Activated naive CD4-positive, alpha-beta T cell treated with anti-CD3 and anti-CD28 coated beads for 36 hours (primary cell): ENCODE measurements at places on chromosomes 1 and 21. TPM values are rescaled to one million over a fixed set of nuclear protein-coding genes. Genes with fewer than 3 reads are reported as not detected.

- H3K4me1 ChIP-seq, result peaks cover 50% of the 10 kb centered on the region
- no peak overlapping the region for H3K27ac ChIP-seq
- H3K27me3 ChIP-seq, result no peaks in the 10 kb centered on the region
- H3K4me3 ChIP-seq, result no peak overlapping the region
- DNase-seq, result no peak
Measured at GRCh38 chr21:34086887-34087306, 13.5 kb downstream of the MRPS6 start.

GRCh38 chr1:165851034-165851658, 23.7 kb downstream of the UCK2 start:
- H3K36me3 ChIP-seq, result peaks cover 11% of the 10 kb centered on the region
- DNase-seq, result no peak

DNA sequence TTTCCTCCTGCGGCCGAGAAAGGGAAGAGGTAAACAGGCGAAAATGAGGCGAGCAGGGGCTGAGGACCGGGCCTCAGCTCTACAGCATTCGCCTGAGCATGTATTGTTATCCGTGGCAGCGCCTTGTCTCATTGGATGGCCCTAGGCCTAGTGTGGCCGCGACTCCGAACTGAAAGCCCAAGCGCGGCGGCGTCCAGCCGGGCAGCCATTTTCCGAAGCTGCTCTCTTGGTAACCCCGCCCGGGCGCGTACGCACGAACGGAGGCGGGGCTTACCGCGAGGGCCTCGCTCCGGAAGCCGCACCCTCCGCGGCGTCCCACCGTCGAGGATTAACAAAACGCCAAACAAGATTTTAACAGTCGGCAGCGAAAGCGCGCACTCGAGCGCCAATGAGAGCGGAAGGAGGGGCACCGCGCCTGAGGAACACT, 797 bp upstream of the USP1 start:
- no peaks in the 10 kb centered on the region for H3K27me3 ChIP-seq
- no peak for DNase-seq
- H3K27ac ChIP-seq, result peak overlapping the region; percentile 99
- H3K4me3 ChIP-seq, result peak overlapping the region; percentile 82
- peaks cover 25% of the 10 kb centered on the region for H3K4me1 ChIP-seq

DNA sequence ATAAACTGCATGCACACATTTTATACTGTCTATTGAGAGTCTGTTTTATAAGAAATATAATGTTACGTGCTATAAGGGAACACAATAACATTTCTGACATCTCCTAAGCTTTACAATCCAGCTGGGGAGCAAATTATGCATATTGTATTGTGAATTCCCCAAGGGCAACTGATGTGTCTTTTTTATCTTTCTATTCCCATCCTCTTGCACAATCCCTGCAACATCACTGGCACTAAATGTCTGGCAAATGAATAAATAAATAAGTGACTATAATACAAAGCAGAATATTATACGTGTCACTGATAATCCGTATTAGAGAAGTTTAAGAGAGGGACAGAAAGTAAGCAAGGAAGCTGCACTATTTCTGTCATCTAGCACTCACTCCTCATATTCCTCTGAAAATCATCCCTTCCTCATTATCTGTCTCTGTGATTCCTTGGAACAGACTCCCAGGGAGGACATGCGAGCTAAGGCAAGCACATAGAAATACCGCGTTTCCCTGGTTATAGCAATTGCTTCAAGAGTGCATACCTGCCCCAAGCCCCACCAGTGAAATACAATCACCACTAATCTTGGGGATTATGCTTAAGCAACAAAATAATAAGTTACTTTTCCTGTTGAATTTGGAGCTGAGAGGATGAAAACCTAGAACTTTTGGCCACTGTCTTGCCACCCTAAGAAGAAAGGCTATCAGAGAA, 205.4 kb downstream of the SMYD3 start:
- H3K4me3 ChIP-seq, result no peak overlapping the region
- peaks cover 17% of the 10 kb centered on the region for H3K36me3 ChIP-seq
- no peaks in the 10 kb centered on the region for H3K27me3 ChIP-seq

DNA sequence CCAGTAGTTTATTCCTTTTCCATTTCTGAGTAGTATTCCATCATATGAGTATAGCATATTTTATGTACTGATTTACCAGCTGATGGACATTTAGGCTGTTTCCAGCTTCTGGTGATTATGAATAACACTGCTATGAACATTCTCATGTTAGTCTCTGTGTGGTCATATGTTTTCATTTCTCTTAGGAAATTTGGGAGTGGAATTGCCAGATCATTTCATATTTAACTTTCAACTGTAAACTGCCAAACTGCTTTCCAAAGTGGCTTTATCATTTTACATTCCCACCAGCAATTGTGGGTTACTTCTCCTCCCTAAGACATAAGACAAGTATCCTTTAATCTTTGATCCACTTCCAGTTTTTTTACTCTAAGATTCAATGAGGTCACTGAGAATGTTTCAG, 85.7 kb upstream of the RALGPS2 start:
- H3K27ac ChIP-seq, result no peak overlapping the region
- no peak overlapping the region for H3K4me3 ChIP-seq

- no peaks in the 10 kb centered on the region for H3K4me1 ChIP-seq
- H3K27ac ChIP-seq, result no peak overlapping the region
- no peak overlapping the region for H3K4me3 ChIP-seq
- H3K27me3 ChIP-seq, result peaks cover 17% of the 10 kb centered on the region
- H3K36me3 ChIP-seq, result no peaks in the 10 kb centered on the region
Measured at GRCh38 chr1:94550396-94550795, 8.8 kb upstream of the F3 start.

DNA sequence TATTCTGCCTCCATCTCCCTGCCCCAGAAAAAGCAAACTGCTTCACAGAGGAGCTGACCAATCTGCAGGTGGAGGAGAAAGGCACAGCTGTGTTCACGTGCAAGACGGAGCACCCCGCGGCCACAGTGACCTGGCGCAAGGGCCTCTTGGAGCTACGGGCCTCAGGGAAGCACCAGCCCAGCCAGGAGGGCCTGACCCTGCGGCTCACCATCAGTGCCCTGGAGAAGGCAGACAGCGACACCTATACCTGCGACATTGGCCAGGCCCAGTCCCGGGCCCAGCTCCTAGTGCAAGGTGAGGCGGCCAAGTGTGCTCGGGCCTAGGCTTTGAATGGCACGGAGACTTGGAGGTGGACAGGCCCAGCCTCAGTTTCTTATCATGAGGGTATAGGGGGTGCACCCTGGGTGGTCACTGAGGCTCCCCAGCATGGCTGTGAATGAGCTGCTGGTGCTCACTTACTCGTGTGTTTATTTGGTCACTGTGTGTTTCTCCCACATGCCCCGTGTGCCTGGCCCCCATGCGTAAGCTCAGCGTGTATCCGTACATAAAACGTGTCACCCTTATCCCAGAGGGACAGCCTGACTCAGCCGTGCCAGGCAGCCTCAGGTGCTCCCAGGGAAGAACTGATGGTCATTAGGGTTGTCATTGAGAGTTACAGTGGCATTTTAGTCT, 75.8 kb downstream of the OBSCN start:
- peaks cover 2% of the 10 kb centered on the region for H3K36me3 ChIP-seq
- H3K27ac ChIP-seq, result no peak overlapping the region
- no peak overlapping the region for H3K4me3 ChIP-seq
- DNase-seq, result no peak

- H3K27ac ChIP-seq, result no peak overlapping the region
- no peak for DNase-seq
- H3K4me1 ChIP-seq, result no peaks in the 10 kb centered on the region
- no peaks in the 10 kb centered on the region for H3K36me3 ChIP-seq
- H3K27me3 ChIP-seq, result no peaks in the 10 kb centered on the region
Measured at GRCh38 chr1:240217403-240217802, 125.7 kb downstream of the FMN2 start.

DNA sequence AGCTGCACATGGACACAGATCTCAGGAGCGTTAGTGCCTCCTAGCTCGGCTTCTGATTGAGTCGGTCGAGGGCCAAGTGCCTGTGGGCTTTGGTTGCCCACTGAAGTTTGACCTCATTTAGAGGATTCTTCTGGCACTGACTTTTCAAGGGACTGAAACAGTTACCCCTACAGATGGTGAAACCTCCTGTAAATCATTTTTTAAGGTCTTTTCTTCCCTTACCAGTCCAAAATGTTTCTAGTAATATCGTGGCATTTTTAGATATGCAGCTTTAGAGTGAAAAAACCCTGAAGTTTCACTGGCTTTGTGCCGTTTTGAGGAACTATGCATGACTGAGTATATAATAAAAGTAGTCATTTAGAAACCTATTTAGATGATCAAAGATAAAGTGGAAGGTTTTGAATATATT, 34.7 kb upstream of the L1TD1 start:
- no peak overlapping the region for H3K4me3 ChIP-seq
- peaks cover 2% of the 10 kb centered on the region for H3K36me3 ChIP-seq
- no peak for DNase-seq

- no peaks in the 10 kb centered on the region for H3K27me3 ChIP-seq
- DNase-seq, result no peak
- no peaks in the 10 kb centered on the region for H3K36me3 ChIP-seq
- no peak overlapping the region for H3K4me3 ChIP-seq
- H3K27ac ChIP-seq, result no peak overlapping the region
Measured at GRCh38 chr1:174748586-174748985, 251.2 kb upstream of the CACYBP start.

- no peak overlapping the region for H3K27ac ChIP-seq
- H3K27me3 ChIP-seq, result no peaks in the 10 kb centered on the region
- no peak overlapping the region for H3K4me3 ChIP-seq
- no peak for DNase-seq
- H3K36me3 ChIP-seq, result no peaks in the 10 kb centered on the region
- H3K4me1 ChIP-seq, result no peaks in the 10 kb centered on the region
Measured at GRCh38 chr1:119463569-119463968, 43.4 kb upstream of the HSD3B1 start.

Gene PIGV
- total RNA-seq, result 11.2 TPM

Gene LINGO4
- 0.07 TPM for total RNA-seq

Gene CCDC190
- not detected for total RNA-seq

Gene RIIAD1
- not detected for total RNA-seq

Gene HSD3B2
- total RNA-seq, result not detected

Gene IGFN1
- not detected for total RNA-seq

Gene S100A7A
- not detected for total RNA-seq

Gene MAP1LC3C
- total RNA-seq, result not detected

Gene LCE1A
- not detected for total RNA-seq
